ENCODE measurements at places on chromosomes 16 and 17.
A peak's percentile ranks its signal among the peaks of the same experiment; 100 is the strongest.

DNA sequence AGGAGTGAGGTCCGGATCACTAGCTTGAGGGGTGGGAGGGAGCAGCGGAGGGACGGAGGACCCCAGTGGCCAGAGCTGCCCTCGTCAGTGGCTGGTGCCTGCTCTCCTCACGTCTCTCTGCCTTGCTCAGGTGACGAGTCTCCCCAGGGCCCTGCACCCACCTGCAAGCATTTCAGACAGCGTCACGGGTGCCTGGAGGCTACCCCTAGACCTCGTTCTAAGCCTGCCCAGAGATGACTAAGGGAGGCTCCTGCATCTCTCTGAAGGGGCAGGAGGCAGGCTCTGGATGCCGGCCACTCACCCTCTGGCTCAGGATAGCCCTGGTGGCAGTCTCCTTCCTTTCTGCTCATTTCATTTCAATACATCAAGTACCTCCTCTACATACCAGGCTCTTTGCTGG lies 68.8 kb downstream of the MRC2 start:
- no peak for DNase-seq

DNA sequence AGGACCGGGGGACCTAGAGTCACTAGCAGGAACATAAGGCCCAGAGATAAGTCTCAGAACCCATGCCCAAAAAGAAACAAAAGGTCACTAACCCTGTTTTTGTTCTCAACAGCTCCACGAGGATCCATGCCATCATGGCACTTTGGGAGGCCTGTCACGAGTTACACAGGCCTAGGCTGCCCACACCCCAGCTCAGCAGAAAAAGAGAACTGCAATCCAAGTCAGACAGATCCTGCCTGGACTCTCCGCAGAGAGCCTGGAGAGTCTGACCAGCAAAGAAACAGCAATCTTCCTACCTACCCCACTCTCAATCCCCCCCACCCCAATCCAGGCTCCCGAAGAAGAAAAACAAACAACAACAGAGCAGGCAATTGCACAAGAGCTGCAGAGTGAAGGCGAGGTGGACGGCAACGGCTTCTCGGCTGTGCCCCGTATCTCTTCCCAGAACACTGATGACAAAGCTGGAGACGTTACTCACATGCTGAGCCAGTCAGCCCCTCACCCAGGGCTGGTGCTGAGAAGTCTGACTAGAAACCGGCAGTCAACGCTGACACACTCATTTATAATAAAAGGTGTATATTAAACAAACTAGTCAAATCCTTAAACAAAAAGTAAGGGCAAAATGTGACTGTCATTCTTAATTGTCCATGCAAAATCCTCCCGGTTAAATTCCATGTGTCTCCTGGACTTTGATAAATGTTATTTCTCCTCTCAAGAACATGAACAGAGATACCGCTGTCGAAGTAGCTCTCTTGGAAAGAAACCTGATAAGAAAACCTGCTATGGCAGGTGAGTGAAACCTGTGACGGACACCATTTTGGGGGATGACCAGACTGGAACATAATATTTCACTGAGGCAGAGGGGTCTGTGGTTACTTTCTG lies 89.3 kb downstream of the SMG6 start:
- DNase-seq: peak; percentile 15

DNA sequence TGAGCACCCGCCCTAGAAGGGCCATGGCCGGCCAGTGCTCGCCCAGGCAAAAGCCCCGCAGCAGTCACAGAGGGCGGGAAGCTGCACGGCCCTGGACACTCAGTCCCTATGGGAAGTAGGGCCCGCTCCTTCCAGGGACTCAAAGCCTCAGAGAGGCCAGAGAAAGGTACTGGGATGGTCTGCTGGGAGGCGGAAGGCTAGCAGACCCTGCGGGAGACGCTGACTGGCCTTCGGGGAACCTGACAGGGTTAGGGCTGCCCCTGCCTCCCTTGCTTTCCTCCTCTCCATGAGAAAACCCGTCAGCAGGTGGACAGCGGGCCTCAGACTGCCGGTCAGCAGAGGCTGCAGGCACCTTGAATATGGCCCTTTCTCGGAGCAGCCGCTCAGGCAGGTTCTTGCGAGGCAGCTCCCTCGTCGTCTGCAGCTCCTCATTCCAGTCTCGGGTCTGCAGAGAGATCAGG lies 11.5 kb downstream of the CLUH start:
- no peak for DNase-seq

- DNase-seq: no peak
Measured at GRCh38 chr17:29121442-29121841, 58.8 kb downstream of the MYO18A start.

DNA sequence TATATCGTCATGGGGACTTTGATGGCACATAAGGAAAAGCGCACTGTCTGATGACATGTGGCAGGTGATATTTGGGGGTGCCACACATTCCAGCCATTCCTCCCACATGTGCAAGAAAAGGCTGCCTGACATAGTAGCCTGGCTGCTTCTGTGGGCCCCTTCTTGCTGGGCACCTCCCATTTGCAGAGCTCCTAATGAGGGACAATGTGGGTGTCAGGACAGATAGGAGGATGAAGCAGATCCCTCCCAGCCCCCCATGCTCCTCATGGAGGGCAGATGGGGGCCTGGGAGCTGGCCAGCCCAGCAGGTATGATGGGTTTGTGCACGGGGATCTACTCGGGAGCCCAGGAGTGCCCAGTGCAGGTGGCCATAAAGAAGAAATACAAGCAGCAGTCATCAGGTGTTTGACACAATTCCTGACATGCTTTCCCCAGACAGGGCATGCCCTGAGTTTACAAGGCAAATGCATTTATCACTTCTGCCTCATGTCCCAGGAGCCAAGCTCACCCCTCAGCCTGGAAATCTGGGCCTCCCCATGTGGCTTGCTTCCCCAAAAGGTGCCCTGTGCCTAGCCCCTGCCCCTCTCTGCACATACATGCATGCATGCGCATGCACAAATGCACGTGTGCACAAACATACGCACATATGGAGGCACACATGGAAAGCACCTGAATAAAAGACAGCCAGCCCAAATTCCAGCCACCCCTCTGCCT lies 260.6 kb upstream of the RPL38 start:
- DNase-seq: no peak

GRCh38 chr17:50660042-50660886 lies 25.6 kb downstream of the ABCC3 start:
- no peak for DNase-seq

GRCh38 chr17:40724656-40725055 lies 21.1 kb upstream of the KRT24 start:
- no peak for DNase-seq

DNA sequence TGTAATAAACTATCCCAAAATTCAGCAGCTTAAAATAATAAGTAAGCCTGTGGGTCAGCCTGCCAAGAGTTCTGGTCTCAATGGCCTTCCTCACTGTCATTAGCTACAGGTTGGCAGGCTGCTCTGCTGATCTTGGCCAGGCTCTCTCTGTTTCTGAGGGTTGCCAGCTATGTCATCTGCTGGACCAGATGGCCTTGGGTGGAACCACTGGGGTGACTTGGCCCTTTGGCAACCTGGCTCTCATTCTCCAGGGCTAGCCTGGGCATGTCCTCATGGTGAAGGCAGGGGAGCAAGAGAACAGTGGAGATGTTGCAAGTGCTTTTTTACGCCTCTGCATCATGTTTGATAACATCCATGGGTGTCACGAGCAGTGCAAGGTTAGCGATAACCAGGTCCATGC lies 13.9 kb downstream of the ITGAM start:
- no peak for DNase-seq

- no peak for DNase-seq
Measured at GRCh38 chr17:62321451-62321850, 58.9 kb upstream of the EFCAB3 start.

DNA sequence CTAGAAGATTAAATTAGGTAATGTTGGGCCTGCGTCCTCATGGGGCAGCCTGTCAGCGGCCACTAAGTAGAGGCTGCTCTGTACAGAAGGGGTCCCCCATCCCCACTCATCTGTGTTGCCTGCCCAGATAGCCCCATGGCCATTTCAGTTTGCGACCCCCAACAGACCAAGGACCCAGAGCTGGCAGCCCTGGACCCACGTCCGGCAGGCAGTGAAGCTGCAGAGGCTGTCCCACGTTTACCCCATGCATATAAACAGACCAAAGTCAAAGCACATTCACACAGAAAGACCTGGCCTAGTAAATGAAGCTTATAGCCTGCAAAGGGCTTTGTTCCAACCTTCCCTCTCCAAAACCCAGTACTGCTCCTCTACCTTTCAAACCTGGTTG lies 4.6 kb downstream of the PDF start:
- DNase-seq: no peak

GRCh38 chr17:16552637-16553045 lies 16.4 kb downstream of the ZNF287 start:
- no peak for DNase-seq

GRCh38 chr16:17125671-17126070 lies 345.1 kb downstream of the XYLT1 start:
- no peak for DNase-seq

DNA sequence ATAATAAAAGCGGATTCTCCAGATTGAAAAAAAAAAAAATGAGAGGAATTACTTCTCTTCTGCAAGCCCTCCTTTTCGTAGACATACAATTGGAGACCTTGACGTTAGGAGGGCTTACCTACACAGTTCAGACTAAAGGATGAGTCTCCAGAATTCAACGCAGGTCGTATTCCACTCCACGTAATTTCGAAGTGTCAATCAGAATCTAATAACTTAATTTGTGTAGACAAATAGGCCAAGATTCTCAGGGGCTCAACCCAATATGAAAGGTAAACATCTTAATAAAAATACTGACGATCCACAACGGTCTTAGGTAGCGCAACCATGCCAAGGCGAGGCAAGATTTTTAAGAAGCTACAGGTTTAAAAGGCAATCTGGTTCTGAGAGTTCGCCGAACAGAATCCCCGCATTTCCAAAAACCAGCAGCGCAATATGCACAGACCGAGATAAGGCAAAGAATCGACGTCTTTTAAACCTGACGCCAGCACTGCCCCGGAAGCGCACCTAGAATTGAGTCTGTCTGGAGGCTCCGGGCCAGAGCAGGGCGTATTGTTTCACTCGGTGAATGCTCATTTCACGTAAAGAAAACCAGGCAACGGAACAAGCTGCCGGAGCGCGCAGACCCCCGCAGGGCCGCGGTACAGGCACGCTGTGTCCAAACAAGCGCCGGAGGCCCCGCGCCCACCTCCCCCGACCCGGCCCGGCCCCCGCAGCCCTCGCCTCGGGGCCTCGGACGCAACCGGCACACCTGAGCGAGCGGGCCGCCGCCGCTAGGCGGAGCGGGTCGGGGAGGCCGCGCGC lies 623 bp downstream of the MBTPS1 start:
- no peak for DNase-seq
